ENCODE measurements at places on chromosomes 11 and 22.

GRCh38 chr11:83159902-83160865 lies 3.3 kb downstream of the PCF11 start:
- no peak for DNase-seq

GRCh38 chr11:128733440-128734102 lies 39.7 kb downstream of the FLI1 start:
- DNase-seq, result no peak

- DNase-seq, result no peak
Measured at GRCh38 chr11:130213979-130214281, 54.3 kb downstream of the ST14 start.

- DNase-seq, result no peak
Measured at GRCh38 chr11:34267417-34267816, 90.4 kb downstream of the ABTB2 start.

- no peak for DNase-seq
Measured at GRCh38 chr22:35409783-35410662, 10.1 kb downstream of the MCM5 start.

GRCh38 chr11:121889931-121890330 lies 226.1 kb downstream of the BLID start:
- DNase-seq, result peak; percentile 49

GRCh38 chr11:30758946-30759504 lies 172.9 kb upstream of the MPPED2 start:
- DNase-seq, result no peak

- no peak for DNase-seq
Measured at GRCh38 chr11:6111673-6112072, 4.2 kb downstream of the OR56B4 start.

- no peak for DNase-seq
Measured at GRCh38 chr11:9626496-9627394, 37.1 kb upstream of the SWAP70 start.

- DNase-seq, result no peak
Measured at GRCh38 chr22:46657996-46658947, 38.1 kb downstream of the GRAMD4 start.

- no peak for DNase-seq
Measured at GRCh38 chr11:61121192-61121831, 19.0 kb downstream of the CD5 start.

DNA sequence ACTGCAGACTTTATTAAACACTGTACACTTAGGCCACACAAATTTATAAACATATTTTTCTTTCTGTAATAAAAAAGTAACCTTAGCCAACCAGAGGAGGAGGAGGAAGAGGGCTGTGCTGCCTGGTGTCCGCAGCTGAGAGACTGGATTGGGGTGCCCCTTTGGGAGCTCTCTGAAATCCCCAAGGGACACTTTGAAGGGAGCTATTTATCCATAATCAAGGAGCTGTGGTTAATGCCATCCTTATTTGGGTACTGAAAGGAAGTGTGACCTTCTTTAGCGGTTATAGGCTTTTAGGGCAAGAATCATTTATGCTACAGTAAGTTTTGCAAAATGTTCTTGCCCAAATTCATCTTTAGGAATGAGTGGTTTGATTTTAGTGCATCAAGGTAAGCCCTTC lies 125.8 kb downstream of the RASSF10 start:
- DNase-seq, result no peak

GRCh38 chr22:46373921-46374662 lies 38.6 kb downstream of the TRMU start:
- DNase-seq, result no peak

DNA sequence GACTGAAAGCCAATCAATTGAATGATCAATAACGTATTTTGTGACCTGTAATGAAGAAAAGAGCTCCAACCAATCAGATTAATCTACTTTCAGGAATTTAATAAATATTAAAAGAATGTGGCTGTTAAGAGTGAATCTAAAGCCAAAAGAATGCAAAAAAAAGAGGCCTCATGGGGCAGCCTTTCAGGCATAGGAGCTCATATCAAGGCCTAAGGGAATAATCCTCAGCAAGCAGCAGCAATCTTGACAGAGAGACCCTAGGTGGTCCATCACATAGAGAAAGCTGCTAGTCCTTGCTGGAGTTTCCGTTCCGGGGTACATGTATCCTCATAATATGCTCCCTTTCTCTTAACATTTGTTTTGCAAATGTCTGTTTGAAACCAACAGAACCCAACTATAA lies 313.1 kb upstream of the PITPNB start:
- no peak for DNase-seq

- DNase-seq, result no peak
Measured at GRCh38 chr22:32341122-32341740, 16.4 kb upstream of the RFPL3 start.

- DNase-seq, result peak; percentile 81
Measured at GRCh38 chr11:92251980-92252379, 27.4 kb downstream of the FAT3 start.

- no peak for DNase-seq
Measured at GRCh38 chr11:120013325-120014250, 124.3 kb downstream of the TRIM29 start.

DNA sequence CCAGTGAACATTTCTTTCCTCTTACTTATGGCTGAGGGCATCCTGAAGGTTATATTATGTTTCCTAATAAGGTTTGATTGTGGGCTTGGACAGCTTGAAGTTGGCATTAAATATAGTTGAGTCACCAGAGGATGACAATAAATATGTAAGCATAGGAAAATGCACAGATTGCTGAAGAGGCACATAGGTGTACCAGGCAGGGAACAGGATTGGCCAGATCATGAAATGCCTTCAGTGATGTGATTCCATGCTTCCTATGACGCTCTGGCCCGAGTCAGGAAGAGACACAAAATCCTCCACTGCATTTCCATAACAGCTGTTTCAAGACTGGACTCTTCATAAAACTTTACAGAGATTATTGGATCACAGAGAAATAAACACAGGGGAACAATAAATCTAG lies 41.4 kb upstream of the SYN3 start:
- DNase-seq, result no peak

GRCh38 chr11:134691985-134692384 lies 279.9 kb upstream of the B3GAT1 start:
- DNase-seq, result no peak
